ENCODE measurements at places on chromosomes 12 and 14.
A peak's percentile ranks its signal among the peaks of the same experiment; 100 is the strongest.

DNA sequence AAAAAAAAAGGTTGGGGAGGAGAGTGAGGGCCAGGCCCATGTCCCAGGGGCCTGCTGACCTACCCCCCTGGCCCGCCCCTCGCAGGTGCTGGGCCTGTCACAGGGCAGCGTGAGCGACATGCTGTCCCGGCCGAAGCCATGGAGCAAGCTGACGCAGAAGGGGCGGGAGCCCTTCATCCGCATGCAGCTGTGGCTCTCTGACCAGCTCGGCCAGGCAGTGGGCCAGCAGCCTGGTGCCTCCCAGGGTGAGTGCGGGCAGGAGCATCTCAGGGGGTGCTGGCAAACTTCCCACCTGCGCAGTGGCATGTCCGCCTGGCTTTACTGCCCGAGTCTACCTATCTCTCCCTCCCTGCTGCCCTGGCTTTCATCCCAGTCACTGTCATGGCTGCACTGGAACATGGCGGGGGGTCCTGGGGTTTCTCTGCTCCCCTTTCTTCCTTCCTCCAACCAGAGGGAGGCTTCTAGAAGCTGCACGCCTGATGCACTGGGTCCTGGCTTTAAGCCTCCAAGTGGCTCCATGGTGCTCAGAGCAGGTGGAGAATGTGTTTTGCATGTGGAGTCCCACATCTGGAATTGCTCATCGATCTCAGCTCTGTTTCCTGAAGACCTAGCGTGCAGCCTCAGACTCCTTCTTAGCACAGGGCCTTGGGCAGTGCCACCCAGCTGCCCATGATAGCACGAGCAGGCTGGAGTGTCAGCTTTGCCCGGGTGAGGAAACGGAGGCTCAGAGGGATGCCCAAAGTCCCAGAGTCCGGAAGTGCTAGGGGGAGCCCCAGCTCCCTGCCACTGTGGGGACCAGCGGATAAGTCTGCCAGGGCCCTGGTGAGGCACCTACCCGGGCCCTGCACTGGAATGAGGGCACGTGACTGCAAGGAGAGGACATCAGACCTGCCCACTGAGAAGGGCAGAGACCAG lies 46.3 kb downstream of the PHETA1 start:
- no peak for DNase-seq

DNA sequence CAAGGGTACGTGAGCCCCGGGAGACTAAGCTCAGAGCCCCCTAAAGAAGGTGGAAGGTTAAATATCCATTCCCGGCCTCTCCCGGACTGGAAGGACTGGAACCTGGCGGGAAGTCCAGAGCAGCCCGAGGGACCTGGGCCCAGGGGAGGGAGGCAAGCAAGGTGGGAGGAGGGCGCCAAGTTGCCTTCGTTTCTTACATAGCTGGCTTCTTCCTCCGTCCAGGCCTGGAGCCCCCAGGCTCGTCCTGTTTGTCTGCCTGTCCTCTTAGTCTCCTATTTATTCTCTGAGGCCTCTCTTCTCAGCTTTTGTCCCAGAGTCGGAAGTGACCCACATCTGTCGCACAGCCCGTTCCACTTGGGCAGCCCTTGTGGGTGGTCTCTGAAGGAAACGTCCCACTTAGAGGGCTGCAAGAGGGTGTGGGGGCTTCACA lies 745 bp downstream of the PCK2 start:
- DNase-seq = no peak

GRCh38 chr12:41212625-41213024 lies 24.5 kb downstream of the PDZRN4 start:
- no peak for DNase-seq

DNA sequence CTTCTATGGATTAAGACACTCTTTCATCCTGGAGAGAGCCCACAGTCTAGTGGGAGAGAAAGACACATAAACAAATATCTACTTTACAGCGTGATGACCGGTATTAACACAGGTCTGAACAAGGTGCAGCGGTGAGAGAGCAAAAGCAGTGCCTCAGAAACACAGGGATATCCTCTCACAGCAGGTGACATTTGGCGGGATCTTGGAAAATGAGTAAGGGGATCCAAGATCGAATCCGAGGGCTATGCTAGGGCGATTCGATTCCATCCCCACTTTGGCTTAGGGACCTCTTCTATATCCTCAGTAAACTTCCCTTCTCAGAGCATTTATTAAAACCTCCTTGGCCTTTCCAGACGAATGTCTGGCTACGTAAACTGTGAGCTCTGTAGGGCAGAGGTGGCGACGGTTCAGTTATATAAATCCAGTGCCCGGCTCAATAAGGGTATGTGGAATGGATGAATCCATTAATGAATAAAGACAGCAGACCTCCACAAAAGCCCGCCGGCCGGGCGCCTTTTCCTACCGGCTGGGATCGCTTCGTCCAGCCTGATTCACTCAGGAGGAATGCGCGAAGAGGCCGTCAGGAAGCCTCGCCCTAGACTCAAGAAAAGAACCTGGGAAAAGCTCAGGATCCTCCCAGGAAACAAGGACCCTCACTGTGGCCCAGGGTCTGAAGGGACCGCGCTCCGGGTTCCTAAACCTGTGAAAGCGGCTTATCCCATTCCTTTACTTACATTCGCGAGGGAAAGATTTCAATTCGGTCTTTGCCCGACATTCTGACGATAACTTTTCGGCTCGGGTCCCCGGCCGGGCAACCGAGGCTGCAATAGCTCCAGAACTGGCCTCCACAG lies 455 bp downstream of the ATP6V1D start:
- DNase-seq = no peak

DNA sequence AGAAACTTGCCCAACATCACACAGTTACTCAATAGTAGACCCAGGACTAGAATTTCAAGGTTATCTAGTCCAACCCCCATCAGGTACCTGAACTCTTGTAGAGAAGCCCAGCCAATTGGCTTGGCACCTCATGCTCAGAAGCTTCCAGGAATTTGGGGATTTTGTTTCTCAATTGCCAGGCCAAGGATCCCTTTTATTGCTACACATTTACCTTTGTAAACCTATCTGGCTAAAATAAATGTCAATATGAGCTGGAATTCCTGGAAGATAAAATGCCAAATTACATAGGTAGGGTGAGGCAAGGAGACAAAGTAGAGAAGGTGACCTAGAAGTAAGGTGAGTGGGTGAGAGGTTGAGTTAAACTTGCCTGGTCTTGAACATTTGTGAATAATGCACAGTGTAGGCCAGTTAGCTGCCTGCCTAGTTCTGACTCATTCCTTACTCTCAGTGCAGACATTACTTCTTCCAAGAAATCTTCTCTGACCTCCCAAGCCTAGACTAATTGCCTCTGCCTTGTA lies 36.3 kb downstream of the SDR9C7 start:
- DNase-seq = no peak

DNA sequence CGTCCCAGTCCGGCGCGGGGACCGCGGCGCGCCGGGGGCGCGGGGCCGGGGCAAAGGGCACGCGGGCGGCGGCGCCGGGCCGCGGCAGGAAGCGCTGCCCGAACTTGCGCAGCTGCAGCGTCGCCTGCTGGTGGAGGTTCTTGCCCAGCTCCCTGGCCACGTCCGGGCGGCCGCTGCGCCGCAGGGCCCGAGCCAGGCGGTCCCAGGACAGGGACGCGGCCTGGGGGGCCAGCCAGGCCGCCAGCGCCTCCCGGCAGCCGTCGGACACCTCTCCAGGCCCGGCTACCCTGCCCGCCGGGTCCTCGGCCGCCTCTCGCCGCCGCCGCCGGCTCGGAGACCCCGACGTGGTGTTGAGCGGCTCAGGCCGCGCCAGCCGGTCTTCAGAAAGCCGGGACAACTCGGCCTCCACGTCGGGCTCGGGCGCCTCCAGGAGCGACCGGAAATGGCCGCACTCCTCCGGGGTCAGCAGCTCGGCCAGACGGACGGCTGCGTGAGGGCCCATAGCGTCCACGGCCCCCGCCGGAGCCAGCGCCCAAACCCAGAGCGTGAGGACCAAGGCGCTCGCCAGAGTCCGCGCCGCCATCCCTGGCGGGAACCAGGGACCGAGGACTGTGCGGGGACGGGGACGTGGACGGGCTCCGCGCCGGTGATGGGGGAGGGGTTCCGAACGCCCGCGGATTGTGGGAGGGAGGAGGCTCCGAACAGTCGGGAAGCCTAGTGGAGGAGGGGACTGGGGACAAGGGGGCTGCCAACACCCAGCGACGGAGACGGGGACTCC lies 34.0 kb downstream of the FIGNL2 start:
- DNase-seq = peak; percentile 66

- no peak for DNase-seq
Observed at GRCh38 chr12:13536219-13536910, 339.8 kb downstream of the EMP1 start.

GRCh38 chr12:89674326-89674942 lies 34.2 kb downstream of the ATP2B1 start:
- DNase-seq = peak; percentile 23

GRCh38 chr12:51751661-51752060 lies 96.9 kb downstream of the FIGNL2 start:
- DNase-seq = no peak

DNA sequence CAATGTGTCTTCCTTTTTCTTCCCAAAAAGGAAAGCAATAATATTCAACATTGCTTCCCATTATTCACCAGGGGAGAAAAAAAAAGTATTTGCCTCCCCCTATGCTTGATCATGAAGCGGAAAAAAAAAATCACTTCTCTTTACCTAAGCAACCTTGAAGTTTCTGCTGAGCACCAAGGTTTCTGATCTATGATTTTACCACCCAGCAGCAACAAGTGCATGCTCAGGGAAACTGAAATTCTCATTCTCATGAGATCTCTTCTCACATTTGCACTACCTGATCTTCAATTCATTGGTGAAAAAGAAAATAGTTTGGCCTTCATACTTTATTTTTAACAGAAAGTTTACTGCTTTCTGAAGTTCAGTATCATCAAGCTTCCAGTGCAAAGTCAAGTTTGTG lies 125.8 kb downstream of the ARMH4 start:
- DNase-seq = no peak

DNA sequence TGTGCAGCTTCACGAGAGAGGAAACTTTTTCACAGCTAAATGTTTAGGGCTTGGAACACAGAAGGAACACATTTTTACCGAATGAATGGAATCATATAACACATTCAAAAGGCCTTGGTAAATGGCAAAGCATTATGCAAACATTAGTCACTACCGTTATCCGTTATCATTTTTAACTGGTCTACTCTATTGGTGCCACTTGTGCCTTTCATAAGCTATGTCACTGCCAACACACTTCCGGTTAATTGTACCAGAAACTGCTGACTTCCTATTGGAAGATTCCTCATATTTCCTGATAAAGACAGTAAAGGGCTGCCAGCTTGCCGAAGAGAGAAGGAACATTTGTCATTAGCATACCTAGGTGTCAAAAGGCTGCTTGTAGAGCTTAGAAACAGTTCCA lies 169.2 kb downstream of the APAF1 start:
- no peak for DNase-seq

- DNase-seq = no peak
Observed at GRCh38 chr14:93266127-93266526, 59.1 kb downstream of the UBR7 start.

DNA sequence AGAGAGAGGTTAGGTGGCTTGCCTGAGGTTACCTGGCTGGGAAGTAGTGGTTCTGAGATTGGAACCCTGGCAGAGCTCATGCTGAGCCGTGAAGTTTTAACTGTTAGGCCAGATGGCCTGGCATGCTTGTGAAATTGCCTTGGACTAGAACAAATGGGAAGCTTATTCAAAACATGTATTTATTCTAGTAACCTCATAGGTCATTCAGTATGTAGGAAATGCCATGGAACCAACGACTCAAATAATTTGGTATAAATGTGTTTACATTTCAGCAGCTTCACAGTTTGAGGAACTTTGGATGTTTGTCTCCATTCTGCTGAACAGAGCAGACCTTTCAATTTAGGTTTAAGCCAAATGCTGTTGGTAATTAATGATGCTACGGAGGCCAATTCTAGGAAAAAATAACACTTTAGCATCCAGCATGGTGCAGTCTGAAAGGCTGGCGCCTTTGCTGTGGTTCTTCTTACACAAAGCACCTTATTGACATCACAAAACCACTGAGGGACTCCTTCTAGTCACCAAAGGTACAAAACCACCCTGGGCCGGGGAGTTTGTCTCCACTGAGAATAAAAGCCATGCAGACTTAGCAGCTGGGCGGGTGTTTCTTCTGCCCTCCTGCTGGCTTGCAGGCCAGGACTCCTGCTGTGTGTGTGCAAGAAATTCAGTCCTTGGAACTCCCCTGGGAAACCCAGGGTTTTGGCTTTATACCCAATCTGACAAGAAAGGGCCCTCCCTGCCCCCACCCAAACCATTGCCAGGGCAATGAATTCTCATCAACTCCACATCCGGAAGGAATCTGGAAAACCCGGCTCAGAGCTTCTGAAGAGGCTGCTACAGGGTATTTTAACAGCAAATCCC lies 64.2 kb downstream of the ELK3 start:
- peak; percentile 35 for DNase-seq

DNA sequence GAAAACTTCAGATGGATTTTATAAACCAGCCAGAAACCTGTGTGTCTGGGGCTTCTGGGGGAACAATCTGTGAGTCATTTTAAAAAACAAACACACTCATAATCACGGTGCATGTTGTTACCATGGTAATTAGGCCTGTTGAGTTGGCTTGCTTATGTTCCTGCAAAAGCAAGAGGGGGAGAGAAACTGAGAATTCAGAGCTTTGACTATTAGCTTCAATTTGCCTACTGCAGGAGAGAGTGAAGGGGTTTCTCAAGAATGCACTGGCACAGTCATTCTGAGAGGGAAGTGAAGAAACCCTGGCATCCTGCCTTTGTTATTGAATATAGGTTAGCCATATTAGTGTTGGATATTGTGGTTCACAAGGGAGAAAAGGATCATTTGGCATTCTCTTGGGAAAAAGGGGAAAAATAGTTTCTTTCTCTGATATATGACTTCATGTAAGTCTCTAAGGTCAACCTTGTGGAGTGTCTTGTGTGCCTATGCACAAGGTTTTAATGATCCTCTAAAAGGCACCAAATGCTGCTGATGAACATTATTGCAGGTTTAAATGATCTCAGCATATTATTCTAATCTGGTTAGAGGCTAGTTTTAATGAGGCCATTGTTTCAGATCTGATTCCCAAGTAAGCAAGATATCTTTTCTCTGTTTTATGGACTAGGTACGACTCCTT lies 12.9 kb downstream of the GNG2 start:
- DNase-seq = peak; percentile 68

DNA sequence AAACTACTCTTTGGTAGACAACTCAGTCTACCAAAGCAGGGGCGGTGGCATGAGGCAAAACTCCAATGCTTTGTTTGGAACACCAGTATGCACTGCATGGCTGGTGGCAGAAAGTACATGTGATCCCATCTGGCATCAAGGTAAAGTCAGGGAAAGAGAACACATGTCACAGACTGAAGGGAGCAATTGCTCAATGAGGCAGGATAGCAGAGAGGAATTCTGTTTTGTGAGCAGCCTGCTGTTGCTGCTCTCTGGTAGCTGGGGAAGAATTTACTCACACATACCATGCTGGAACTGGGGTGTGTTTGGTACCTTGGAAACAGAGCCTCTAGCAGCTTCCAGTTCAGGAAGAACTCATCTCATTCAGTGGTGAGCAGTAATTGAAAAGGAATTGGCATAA lies 84.8 kb downstream of the HELB start:
- DNase-seq = no peak

GRCh38 chr12:113333877-113334785 lies 778 bp downstream of the SLC8B1 start:
- peak; percentile 38 for DNase-seq

- no peak for DNase-seq
Observed at GRCh38 chr14:76916040-76916715, 90.0 kb downstream of the LRRC74A start.

- DNase-seq = no peak
Observed at GRCh38 chr12:112798048-112798760, 6.7 kb downstream of the RPH3A start.

- DNase-seq = no peak
Observed at GRCh38 chr12:34398366-34398705, 376.0 kb downstream of the ALG10 start.

- DNase-seq = peak; percentile 84
Observed at GRCh38 chr14:91311284-91311662, 66.8 kb upstream of the GPR68 start.

GRCh38 chr12:6380141-6381121 lies 3.5 kb upstream of the LTBR start:
- DNase-seq = no peak

All from CD4-positive, alpha-beta T cell treated with Interleukin-17A for 1 hour (primary cell).